ENCODE measurements at places on chromosomes 16 and 17.

DNA sequence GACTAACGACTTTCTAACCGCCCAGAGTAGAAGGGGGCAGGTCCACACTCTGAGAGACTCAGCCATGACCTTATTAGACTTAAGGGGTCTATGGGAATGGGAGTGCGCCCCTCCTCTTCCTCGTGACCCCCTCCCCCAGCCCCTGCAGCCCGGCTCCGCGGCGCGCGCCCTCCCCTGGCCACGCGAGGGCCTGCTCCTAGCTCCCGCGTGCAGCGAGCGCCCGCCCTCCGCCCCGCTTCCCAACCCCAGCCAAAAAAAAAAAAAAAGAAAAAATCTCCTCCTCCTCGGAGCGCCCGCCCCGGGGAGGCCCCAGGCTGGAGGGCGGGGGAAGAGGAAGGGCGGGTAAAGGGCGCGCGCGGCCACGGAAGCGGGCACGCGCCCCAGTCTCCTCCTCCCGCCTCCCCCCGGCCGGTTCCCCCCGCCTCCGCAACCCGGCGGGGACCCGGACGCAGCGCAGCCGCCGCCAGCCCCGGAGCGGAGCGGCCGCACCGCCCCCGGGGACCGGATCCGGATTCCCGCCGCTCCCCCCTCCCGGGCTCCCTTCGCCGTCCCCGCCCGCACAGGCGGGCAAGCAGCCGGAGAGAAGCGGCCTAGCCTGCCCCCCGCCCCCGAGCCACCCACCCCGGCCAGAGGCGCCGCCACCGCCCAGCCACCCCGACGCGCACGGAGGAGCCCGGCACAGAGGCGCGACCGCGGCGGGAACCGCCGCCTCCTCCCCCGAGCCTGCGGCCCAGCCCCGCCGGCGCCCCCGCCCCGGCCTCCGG lies 949 bp downstream of the UBTF start:
- DNase-seq = peak; percentile 84

DNA sequence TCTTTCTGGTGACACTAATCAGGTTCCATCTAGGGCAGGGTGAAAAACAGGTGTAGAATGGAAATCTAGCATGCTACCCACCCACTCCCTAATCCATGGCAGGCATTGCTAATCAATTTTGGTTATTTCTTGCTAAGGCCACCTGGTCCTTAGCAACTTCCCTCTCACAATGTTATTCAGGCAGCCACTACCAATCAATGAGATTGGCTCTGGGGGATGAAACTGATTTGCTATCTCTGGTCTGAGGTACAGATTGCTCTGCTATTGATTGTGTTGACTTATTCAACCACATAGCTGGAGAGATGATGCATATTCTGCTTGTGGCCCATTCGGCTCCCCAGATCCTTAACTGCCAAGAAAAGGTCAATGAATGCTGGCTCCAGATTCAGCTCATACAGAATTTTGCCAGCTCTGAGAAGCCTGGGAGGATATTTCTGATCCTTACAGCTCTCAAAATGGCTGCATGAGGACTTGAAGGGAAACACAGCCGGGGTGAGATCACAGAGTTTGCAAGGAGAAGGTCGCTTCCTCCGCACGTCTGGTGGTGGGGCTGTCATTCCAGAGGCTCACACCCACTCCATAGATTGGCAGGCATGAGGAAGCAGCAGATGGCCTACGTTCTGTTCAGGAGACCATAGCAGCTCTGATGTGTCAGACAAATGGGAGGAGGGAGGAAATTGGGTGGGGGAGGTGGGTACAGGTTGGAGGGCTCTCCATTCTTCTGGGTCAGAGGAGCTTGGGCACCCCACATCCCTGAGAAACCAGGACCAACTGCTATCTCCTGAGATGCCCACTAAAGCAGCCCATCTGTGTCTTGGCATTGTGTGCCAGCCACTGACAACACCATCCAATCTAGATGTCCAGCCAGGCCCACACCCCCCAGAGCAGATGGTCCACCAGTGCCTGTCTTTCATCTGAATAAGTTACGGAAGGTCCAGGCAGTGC lies 22.3 kb downstream of the SEZ6 start:
- no peak for DNase-seq

- no peak for DNase-seq
Measured at GRCh38 chr16:25264597-25264996, 7.0 kb upstream of the ZKSCAN2 start.

GRCh38 chr16:55189224-55189623 lies 134.8 kb upstream of the IRX6 start:
- DNase-seq = no peak

- DNase-seq = no peak
Measured at GRCh38 chr17:81096741-81097133, 61.8 kb downstream of the BAIAP2 start.

Data from fibroblast of skin of left biceps (primary cell).